CD4-positive, alpha-beta T cell treated with Interleukin-4 for 4 hours (primary cell): ENCODE measurements at places on chromosomes 16 and 17.

DNA sequence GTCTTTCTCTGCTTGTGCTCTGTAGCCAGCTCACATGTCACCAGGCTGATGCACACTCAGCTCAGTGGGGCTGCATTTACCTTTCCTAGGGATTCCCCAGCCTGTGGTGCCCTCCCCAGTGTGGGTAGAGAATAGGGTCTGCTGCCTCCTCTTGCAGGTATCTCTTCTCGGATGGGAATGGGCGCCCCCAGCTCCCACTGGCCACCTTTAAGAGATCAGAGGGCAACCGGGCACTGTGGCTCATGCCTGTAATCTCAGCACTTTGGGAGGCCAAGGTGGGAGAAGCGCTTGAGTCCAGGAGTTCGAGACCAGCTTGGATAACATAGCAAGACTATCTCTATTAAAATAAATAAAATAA lies 3.3 kb downstream of the XYLT2 start:
- no peak for DNase-seq

- no peak for DNase-seq
Observed at GRCh38 chr17:3534881-3535252, 22.7 kb downstream of the TRPV3 start.

DNA sequence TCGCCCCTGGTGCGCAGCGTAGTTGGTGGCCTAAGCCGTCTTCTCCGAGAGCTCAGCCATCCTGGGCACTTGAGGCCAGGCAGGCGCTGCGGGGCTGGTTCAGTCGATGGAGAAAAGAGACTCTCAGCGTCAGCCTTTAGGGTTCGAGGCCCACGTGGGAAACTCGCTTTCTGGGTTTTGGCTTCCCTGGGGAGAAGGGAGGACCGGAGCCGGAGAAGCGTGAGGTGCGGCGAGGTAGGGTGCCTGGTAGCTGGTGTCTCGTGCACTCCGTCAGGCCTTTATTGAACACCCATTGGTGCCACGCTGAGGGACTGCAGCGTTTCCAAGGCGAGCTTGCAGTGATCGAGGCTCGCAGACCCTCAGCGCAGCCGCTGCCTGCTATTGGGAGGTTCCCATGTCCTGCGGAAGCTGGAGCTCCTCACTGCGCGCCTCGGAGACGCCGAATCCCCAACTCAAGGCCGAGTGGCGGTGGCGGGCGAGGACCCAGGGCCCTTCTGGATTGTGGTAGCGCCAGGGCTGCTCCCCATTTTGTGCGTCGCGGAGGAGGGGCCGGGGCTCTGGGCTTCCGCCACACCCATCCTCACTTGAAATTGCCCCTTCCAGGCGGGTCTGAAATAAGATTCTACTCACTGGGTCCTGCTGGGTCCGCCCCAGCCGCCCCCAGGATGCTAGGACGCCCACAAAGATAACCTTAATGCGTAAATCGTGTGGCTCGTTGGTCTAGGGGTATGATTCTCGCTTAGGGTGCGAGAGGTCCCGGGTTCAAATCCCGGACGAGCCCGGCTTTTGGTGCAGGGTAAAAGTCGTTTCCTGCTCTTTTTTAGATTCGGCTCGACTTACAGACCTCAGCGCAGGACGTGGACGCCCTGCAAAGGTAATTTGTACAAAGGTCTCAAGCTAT lies 1.2 kb downstream of the OR1F1 start:
- DNase-seq = no peak

- DNase-seq = peak; percentile 61
Observed at GRCh38 chr16:56193951-56194726, 2.9 kb downstream of the GNAO1 start.

GRCh38 chr17:66309793-66310192 lies 7.4 kb downstream of the PRKCA start:
- DNase-seq = no peak

- DNase-seq = no peak
Observed at GRCh38 chr16:22397464-22397863, 23.0 kb upstream of the CDR2 start.

- no peak for DNase-seq
Observed at GRCh38 chr17:27800522-27800921, at the start of gene NOS2. Gene NOS2, minus strand, starts transcription at chr17:27800529. Its CDS starts 1,720 bp downstream, at chr17:27798809.

GRCh38 chr17:14605267-14605599 lies 304.4 kb downstream of the HS3ST3B1 start:
- DNase-seq = peak; percentile 33

DNA sequence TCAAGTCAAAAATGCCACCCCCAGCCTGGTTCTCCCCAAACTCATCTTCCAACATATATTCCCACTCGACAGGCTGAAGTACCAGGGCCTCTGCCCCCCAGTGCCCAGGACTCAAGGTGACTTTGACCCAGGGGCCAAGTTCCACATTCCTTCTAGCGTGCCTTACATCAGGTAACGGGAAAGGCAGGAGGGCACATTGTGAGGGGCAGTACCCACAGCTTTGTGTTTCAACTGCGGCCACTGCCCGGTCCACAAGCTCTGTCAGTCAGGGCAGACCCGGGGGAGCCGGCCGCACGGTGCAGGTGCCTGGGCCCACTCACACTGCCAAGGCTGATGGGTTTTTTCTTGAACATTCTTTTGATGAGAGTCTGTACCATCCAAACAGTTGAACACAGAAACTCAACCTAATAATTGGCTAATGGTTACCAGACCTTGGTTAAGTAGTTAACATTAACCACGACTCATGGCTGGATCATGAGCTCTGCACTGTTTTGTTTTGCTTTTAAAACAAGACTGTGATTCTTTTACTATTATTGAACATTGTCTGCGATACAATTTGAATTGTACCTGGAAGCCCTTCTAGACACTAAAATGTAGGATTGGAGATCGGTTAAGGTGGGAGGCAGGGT lies 17.6 kb downstream of the ACE start:
- DNase-seq = no peak

- no peak for DNase-seq
Observed at GRCh38 chr17:82769041-82769440, 17.2 kb downstream of the TBCD start.

- no peak for DNase-seq
Observed at GRCh38 chr17:56815711-56816110, 18.0 kb downstream of the C17orf67 start.

GRCh38 chr17:62672957-62673356 lies 45.5 kb downstream of the MRC2 start:
- DNase-seq = no peak

- no peak for DNase-seq
Observed at GRCh38 chr17:42243493-42243982, 32.7 kb downstream of the STAT5B start.

GRCh38 chr16:54055191-54055590 lies 231.4 kb downstream of the IRX3 start:
- DNase-seq = no peak

DNA sequence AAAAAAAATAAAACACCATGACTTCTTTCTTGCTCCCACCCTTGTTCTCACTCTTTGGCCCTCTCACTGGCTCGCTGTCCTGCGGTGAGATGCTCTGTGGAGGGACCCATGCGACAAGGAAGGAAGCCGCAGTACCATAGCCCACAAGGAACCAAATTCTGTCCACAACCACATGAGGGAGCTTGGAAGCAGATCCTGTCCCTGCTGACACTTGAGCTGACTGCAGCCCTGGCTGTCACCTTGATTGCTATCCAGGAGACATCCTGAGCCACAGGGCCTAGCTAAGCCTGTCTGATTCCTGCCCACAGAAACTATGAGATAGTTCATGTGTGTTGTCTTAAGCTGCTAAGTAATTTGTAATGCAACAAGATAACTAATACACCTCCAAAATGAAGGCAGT lies 4.8 kb upstream of the MT2A start:
- DNase-seq = no peak

DNA sequence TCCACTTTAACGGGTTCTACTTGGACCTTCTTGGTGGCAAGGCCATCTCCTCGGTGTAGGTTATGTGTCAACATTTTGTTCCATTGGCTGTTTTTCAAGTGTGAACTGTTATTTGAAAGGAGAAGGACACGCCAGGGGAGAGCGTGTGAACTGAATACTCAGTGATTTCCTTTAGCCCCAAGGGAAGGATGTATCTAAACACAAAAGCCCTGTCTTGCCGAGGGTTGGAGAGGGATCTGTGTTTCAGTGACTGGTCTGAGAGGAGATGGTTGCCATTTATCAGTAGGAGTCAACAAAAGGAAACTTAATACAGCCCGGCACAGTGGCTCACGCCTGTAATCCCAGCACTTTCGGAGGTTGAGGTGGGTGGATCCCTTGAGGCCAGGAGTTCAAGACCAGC lies 50.0 kb downstream of the USP10 start:
- DNase-seq = no peak

DNA sequence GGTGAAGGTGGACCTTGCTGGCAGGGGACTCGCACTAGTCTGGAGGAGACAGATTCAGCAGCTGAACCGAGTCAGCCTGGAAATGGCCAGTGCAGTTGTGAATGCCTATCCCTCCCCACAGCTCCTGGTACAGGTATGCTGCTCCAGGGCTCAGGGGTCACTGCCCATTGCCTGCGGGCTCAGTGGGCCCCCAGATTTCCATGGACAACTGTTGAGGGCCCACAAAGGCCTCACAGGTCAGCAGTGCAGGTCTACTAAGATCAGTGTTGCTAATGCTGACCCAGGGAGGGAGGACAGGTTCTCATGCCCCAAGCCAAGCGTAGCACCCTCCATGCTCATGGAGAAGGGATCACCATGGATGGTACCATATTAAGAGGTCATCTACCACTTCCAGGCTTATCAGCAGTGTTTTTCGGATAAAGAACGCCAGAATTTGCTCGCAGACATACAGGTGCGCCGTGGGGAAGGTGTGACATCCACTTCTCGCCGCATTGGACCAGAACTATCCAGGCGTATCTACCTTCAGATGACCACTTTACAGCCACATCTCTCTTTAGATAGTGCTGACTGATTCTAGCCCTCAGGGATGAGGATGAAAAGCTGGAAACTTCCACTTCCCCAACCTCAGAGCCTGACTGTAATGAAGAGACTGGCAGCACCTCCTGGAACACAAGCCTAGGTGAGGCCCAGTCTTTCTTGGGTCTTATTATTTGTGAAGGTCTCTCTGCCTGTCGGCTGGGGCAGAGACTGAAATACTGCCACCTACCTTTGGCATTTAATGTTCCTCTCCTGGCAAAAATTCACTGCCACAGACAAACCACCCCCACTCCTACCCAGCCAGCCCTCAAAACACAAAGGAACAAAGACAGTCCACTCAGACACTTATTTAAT lies 7.6 kb downstream of the EME1 start:
- no peak for DNase-seq

DNA sequence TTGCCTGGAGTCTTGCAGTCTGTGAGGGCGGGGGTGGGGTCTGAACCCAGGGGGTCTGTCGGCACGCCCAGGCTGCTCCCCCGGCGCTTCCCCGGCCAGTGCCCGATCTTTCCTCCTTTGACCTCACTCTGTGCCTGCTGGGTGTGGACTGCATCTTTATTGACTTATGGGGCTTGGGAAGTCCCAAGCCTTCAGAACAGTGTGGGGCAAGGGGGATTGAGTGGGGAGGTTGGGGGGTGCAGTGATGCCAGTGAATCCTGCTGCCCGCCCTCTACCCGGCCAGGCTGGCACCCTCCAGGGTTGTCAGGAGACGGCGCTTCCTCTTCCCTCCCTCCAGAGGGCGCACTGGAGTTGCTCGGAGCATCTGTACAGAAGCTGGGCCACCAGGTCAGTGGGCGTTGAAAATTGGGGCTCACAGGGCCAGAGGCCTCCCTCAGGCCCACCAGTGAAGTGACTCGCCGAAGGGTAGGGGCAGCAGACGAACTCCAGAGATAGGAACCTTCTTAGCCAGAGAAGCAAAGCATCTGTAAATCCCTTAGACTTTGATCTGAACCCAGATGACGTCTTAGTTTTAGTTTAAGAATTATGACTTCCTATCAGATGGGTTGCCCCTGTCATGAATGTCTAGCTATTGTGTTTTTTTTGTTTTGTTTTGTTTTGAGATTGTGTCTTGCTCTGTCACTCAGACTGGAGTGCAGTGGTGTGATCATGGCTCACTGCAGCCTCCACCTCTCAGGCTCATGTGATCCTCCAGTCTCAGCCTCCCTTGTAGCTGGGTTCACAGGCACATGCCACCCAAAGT lies 184.8 kb upstream of the CIBAR2 start:
- peak; percentile 28 for DNase-seq

DNA sequence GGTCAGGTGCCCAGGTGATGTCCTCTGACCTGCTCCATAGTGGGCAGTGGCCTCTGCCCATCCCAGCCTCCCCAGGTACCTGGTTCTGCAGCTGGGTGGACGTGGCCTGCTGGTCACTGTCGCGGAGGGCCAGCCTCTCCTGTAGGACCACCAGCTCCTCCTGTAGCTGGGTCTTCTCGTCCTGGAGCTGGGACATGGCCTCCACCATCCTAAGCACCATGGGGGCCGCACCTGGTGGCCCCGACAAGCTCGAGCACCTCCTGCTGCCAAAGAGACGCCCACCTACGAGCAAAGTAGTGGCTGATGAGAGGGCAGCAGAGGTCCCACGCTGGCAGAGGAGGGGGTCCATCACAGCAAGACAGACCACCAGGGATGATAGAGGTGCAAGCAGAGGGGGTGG lies 16.9 kb downstream of the KIFC3 start:
- no peak for DNase-seq

DNA sequence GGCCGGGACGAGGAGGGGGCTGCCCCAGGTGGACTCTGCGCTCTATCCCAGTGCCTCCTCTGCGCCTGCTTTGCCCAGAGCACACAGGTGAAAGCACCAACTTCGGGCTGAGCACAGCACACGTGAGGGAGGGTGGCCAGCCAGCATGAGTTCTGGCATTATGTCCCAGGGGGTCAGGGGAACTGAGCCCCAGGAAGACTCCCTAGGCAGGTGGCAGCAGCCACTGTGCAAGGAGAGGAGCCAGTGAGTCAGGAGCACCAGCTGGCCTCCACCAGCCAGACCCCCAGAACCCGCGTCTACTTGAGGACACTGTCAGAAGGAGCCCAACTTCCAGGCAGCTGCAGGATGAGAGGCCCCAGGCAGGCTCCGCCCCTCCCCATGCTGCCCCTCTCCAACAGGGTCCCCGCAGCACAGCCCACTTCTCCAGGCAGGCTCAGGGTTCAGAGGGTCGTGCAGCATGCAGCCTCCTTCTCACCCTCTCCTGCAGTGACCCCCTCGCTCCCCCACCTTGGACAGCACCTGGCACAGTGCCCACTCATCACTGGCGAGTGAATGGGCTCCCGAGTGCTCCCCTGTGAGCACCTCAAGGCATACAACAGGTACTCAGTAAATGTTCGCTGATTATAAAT lies 44.2 kb upstream of the RASD1 start:
- no peak for DNase-seq

DNA sequence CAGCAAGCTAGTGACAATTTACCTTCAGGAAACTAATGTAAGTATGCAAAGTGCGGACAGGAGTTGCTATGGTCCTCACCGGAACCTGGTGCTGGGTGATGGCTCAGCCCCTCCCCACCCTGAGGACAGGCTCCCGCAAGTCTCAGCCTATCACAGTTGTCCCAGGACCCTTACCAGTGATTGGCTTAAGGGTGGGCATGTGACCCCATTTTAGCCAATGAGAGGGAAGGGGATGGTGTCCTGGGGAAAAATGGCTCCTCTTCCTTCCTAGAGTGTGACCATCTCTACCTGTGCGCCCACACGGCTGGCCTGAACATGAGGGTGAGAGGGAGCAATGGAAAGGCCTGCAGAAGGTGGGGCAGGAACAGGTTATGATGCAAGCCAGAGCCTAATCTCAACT lies 80.4 kb downstream of the C16orf78 start:
- no peak for DNase-seq

- no peak for DNase-seq
Observed at GRCh38 chr17:59830007-59830630, 62.6 kb downstream of the TUBD1 start.

GRCh38 chr17:68840073-68840472 lies 115.1 kb downstream of the ABCA8 start:
- no peak for DNase-seq
